ENCODE measurements at places on chromosomes 7 and 10.

GRCh38 chr7:80611779-80612178 lies 26.7 kb upstream of the CD36 start:
- DNase-seq = no peak

GRCh38 chr10:91350651-91351081 lies 59.5 kb upstream of the HECTD2 start:
- DNase-seq = no peak

DNA sequence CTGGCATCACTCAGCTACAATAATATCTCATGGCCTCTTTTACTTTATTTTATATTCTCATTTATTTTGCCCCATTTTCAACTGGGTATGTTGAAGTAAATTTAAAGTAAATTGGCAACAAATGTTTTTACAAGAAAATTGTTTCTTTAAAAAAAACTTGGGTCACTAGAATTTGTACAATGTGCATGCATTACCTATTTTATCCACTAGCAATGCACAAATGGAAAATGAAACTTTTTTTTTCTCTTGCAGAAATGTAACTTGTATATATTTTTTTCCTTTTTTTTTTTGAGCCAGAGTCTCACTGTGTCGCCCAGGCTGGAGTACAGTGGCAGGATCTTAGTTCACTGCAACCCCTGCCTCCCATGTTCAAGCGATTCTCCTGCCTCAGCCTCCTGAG lies 10.3 kb upstream of the H2AZ2 start:
- no peak for DNase-seq

- no peak for DNase-seq
Measured at GRCh38 chr7:128124786-128125185, 93.5 kb upstream of the LRRC4 start.

GRCh38 chr7:105261689-105262088 lies 127.0 kb downstream of the SRPK2 start:
- DNase-seq = no peak

DNA sequence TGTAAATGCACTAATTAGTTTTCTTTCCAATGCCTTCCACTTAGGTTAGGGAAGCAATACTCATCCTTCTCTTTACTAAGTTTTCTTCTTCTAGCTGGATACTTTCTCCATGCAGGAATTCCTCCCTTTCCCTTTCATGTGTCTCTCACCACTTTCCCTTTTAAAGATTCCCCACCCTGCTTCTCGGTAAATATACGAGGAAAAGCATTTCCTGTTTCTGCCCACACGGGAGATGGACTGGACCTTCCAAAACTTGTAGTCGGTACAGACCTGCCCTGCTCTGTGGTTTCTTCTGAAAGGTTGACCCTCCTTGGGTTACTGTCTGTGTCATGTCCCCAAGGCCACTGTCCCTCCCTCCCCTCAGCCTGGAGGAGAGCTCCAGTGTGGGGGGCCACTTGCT lies 58.9 kb upstream of the LYZL2 start:
- no peak for DNase-seq

GRCh38 chr10:102020938-102021337 lies 35.0 kb downstream of the ARMH3 start:
- no peak for DNase-seq

- DNase-seq = no peak
Measured at GRCh38 chr10:45809837-45810236, 37.5 kb downstream of the AGAP4 start.

GRCh38 chr10:32481606-32482005 lies 35.7 kb downstream of the CCDC7 start:
- no peak for DNase-seq

DNA sequence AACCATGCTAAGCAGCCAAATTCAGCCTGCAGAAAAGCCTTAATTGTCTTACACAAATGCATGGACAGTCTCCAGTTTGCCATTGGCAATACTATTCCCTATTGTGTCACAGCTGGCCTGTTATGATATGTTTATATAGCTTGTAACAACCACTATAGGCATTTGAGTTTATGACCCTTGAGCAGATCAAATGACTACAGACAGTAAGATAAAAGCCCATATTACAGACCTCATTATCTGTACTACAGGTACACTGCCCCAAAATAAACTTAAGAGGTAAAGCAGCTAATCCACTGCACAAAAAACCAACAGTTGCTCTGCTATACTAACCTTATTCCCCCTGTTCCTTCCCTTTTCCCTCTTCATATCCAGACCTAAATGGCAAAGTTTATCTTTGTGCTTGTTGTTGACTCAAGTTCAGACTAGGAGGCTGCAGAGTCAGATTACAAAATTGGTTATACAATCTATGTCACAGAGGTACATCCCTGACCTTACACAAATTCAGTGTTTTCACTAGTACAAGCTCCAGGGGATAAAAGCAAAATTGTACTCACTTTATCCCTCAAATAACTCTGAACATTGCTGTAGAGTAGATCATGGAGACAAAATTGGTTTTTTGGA lies 218.4 kb downstream of the GRM8 start:
- no peak for DNase-seq

DNA sequence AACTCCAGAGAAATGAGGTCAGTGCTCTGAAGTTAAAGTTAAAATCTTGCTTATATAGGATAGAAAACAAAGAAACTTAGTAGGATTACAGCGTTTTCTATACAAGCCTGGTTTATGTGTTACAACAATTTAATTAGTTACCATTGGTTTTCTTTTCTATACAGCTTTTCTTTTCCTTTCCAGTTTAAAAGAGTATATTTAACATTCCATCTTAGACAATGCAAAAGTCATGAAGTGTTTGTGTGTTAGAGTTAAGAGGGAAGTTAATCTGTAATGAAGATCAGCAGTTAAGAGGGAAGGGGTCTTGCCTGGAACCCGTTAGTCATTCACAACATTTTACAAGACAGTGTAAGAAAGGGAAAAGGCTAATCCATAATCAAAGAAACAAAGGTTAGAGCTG lies 338.3 kb downstream of the OTUD1 start:
- DNase-seq = no peak

GRCh38 chr10:72694476-72695369 lies 2.8 kb downstream of the MCU start:
- DNase-seq = peak; percentile 9

DNA sequence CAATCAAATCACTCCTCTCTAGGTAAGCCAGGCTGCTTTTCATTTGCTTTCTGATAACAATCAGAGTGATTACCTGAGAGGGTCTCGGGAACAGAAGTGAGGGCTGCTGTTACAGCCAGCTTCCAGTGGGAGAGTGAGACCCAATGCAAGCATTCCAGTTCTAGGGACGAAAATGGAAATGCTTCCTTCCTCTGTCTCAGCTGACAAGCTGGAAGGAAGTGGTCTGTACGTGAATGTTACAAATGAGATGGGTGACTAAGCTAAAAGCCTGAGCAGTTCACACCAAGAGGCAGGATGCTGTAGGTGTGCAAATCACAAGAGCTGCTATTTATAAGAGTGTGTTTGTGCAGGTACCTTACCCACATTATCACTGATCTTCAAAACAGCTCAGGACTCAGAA lies 772.4 kb downstream of the GRID1 start:
- no peak for DNase-seq

DNA sequence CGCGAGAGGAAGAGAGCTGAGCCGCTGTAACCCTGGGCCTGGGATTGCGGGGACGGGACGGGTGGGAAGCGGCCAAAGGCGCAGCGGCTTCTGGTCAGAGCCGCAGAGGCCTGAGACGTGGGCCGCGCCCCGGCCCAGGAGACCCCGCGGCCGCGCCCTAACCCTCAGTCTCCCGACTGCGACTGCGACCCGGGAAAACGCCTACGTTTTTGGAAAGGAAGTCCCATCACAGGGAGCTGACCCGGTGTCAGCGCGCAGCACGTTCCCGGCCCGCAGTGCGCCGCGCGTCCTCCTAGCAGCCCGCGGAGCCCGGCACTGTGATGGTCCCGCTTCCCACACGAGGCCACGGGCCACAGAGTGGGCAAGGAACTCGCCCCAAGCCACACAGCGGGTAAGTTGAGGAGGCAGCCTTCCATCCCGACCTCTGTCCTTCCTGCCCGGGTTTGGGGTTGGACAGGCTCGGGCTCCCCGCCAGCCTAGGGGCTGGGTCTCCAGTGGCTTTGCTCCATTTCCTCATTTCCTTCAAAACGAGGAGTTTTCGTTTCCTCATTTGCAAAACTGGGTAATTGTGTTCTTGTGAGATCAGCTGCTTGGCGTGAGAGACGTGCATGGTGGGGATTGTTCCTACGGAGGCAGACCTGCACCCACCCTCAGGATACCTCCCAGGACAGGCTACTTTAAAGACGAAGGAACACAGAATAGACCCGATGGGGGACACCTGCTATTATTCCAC lies 1.2 kb downstream of the GPNMB start:
- no peak for DNase-seq

- DNase-seq = peak; percentile 97
Measured at GRCh38 chr7:584122-584465, 64.4 kb upstream of the PDGFA start.

- no peak for DNase-seq
Measured at GRCh38 chr7:36303202-36304098, 86.2 kb upstream of the ANLN start.

- no peak for DNase-seq
Measured at GRCh38 chr7:1802899-1803298, 132.8 kb downstream of the ELFN1 start.

DNA sequence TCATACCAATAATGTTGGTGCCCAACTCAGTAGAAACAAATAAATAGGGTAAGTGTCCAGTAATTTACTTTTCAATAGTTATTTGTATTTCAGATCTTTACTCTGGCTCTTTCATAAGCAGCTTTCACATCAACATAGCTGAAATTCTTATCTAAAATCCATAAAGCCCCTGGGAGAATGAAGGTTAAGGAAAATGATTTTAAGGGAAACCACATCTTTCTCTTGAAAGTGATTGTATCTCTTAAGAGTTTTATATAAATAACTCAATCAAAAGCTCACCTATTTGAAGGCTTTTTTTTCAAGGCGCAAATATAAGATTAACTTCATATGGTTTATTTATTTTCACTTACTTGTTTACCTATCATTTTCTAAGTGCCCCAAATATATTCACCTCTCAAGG lies 324.4 kb downstream of the HGF start:
- no peak for DNase-seq

- no peak for DNase-seq
Measured at GRCh38 chr10:112124866-112125265, 58.7 kb downstream of the GPAM start.

DNA sequence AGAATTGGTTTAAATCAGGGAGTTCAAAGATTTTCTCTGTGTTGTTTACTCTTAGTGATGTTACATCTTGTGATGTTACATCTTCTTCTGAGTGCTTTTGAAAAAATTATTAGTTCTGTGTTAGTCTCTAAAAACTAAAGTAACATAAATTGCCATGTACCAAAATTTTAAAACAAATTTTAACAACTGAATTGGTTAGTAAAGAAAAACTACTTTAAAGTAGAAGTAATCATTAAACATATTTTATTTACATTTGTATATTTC lies 5.2 kb upstream of the IGF2BP3 start:
- DNase-seq = no peak

DNA sequence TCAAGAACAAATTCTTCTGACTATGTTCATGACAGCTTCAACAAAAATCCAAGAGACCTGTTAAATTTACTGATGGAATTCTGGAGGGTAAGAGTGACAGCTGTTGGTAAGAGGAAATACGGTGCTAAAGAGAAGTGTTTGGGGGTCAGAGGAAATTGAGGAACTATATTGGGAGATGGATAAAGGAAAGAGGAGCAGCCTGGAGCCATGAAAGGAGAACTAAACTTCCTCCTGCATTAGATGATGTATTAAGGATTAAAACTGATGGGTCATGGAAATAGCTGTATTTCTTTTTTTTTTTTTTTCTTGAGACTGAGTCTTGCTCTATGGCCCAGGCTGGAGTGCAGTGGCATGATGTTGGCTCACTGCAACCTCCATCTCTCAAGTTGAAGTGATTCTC lies 95.3 kb downstream of the HERPUD2 start:
- no peak for DNase-seq

DNA sequence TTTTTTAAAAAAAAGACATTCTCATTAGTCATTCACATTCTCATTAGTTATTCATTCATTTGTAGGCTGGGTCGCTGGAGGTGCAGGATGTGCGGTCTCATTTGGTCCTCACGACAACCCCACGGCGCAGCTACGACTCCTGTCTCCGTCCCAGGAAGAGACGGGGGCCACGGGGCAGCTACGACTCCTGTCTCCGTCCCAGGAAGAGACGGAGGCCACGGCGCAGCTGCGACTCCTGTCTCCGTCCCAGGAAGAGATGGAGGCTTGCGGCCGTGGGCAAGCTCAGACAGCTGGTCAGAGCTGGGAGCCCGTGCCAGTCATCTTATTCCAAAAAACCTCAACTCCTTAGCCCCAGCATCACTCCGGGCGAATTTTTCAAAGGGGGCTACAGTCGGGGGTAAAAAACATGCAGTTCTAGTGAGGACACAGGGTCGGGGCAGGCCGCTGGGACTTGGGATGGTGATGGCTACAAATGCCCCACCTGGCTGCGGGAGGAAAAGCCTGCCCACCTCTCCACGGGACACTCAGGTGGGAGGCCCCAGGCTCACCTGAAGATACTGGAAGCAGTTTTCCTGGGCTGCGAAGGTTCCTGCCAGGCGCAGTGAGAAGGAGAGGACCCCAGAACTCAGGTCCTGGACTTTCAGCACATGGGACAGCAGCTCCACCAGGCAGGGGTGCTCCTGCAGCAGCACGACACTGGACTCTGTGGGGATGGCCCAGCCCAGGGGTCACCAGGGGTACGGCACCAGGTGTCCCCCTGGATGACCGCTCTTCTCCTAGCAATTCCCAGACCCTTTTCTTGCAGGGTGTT lies 8.3 kb downstream of the BRAT1 start:
- DNase-seq = no peak

DNA sequence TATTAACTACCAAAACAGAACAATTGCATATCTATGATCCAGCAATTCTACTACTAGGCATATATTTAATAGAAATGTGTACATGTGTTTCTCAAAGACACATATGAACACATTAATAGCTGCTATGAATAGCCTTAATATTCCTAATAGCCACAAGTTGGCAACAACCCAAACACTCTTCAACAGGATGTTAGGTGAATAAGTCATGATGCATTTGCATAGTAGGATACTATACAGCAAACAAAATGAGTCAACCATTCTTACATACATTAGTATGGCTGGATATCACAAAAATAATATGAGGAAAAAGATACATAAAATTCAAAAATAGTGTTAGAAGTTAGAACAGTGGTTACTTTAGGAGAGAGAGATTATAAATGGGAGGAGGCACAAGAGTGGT lies 26.8 kb upstream of the ZNF746 start:
- DNase-seq = no peak

DNA sequence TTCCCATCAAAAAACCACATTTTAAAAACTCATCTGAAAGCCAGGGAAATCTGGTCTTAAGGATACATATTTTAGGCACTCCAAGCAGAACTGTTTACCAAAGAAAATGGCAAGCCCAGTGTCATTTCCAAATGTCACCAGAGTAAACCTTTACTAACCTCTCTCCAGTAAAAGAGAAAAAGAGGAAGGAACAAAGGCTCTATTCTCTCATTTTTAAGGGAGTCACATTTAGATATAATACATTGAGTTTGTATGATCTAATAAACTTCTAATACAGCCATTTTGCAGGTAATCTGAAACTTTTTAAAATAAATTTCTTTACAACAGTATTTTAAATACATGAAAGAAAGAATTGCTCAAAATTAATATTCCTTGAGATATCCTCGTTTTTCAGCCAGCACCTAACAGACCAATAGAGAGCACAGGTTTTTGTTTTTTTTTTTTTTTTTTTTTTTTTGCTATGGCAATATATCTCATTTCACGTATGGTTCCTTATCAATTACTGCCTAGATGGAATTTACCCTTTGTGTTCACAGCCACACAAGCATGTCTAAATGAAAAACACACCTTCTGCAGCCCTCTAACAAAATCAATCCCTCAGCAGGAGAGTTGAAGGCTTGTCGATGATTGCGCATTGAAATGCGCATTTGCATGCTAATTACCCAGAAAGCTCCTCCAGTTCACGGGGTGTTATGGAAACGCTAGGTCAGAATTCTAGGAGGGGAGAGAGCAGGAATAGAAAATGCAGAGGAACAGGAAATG lies 39.8 kb upstream of the MSRB2 start:
- no peak for DNase-seq

Data from CD4-positive, alpha-beta T cell treated with Interleukin-6 for 4 hours (primary cell).